ENCODE measurements at places on chromosomes 11 and 22.

- DNase-seq, result no peak
Observed at GRCh38 chr11:122720107-122720881, 64.8 kb downstream of the UBASH3B start.

GRCh38 chr11:1825039-1825740 is 9.6 kb upstream of the SYT8 start:
- DNase-seq, result no peak

GRCh38 chr11:12090061-12090591 is 20.3 kb upstream of the MICAL2 start:
- DNase-seq, result peak; percentile 67

GRCh38 chr11:67347964-67348749 is 5.2 kb downstream of the POLD4 start:
- DNase-seq, result no peak

GRCh38 chr11:117874253-117874909 is 2.1 kb downstream of the FXYD6 start:
- no peak for DNase-seq

GRCh38 chr22:35152316-35152715 is 86.4 kb downstream of the ISX start:
- DNase-seq, result no peak
